Posterior cingulate gyrus (tissue), 11 donors: ENCODE measurements at places on chromosomes 11 and 22.
A peak's percentile ranks its signal among the peaks of the same experiment; 100 is the strongest.

- no peak for DNase-seq
Observed at GRCh38 chr11:34339149-34340064, 18.4 kb downstream of the ABTB2 start.

- peak; percentile 87 for DNase-seq
Observed at GRCh38 chr22:36327922-36328551, 59.7 kb downstream of the MYH9 start.

GRCh38 chr11:38173676-38174075 is 1575.6 kb upstream of the RAG2 start:
- no peak for DNase-seq

GRCh38 chr11:14253840-14254239 is 105.1 kb downstream of the RRAS2 start:
- DNase-seq = no peak

- no peak for DNase-seq
Observed at GRCh38 chr11:113238721-113239120, 75.7 kb upstream of the TTC12 start.
